ENCODE measurements at places on chromosomes 3 and 15.

- no peak for DNase-seq
These were observed 467.9 kb upstream of the ATP11B start for GRCh38 chr3:182325213-182325950.

- no peak for DNase-seq
These were observed 6.5 kb downstream of the CHD2 start for GRCh38 chr15:92906563-92907081.

DNA sequence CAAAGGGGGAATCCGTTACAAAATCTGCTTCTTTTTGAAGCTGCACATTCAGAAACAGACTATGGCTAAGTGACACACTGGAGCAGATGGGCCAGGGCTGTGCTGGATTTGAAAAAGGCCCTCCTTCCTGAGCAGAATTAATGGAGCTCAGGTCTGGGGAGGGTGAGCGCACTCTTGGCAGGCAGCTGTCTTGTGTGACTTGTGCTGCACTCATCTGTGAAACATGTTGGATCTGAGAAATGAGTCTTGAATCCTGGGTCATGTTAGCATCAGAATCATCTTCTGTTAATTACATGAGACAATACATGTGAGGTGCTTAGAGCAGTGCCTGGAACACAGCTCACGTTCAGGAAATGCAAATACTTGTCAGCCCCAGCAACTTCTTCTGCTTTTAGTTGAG is 219.6 kb downstream of the THSD4 start:
- DNase-seq: no peak

- DNase-seq: no peak
These were observed 897 bp downstream of the RAD54L2 start for GRCh38 chr3:51539291-51539941.

GRCh38 chr15:66962522-66962921 is 102.9 kb upstream of the SMAD3 start:
- no peak for DNase-seq

GRCh38 chr15:58443308-58443707 is 11.5 kb downstream of the LIPC start:
- no peak for DNase-seq
